ENCODE measurements at places on chromosomes 1 and 21.

DNA sequence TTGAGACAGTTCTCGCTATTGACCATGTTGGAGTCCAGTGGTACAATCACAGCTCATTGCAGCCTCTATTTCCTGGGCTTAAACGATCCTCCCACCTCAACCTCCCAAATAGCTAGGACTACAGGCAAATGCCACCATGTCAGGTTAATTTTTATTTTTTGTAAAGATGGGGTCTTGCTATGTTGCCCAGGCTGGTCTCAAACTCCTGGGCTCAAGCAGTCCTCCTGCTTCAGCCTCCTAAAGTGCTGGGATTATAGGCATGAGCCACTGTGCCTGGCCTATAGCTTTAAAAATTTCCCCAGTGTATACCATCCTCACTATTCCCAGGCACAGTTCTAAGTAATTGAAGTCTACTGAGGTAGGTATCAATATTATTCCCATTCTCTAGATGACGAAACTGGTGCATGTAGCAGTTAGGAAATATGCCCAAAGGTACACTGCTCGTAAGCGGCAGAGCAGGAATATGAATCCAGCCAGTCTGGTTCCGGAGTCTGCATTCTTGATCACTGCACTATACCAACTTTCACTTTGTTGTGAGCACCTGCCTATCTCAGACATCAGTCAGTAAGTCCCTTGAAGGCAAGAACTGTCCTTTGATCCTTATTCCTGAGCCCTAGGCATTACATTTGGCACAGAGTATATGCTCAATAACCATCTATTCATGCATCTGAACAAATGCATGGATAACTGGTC is 11.5 kb upstream of the SRP9 start:
- DNase-seq = no peak

- no peak for DNase-seq
Measured at GRCh38 chr1:53982763-53983104, 35.3 kb downstream of the LDLRAD1 start.

DNA sequence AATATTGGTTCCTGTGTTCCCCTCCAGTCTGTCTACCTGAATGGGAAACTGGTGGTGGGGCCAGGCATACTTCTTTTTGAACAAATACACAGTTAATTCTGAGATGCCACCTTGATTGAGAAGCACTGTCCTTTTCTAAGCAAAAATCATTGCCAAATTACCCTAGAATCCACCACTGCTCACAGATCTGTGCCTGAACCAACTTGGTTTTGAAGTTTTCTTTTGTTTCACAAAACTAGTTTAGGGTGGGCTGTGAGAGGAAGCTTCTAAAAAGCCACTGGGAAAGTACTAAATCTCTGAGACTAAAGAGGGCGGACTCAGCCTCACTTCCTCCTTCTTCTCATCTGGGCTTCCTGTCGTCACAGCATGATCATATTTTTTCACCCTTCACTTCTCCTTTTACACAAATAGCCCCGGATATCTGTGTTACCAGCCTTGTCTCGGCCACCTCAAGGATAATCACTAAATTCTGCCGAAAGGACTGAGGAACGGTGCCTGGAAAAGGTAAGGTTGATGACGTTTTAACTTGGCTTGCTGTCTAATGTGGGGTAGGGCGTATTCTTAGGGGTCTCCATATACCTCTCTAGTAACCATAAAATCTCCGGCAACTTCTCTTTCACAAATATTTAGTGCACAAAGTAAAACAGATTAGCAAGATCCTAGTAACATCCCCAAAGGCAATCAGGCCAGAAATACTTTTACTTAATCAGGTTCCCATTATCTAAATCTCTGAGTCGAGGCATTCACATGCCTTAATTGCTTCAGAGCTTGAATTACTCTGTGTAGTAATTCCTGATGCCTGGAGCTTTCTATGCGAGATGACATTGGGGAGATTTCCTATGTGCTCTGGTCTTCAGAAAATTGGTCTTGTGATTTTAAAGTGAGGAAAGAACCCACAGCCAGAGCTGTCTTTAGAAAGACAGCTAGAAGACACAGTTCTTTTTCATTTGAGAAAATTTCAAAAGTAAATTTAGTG is at the start of gene CD53:
TSS of gene CD53 (plus strand) at position 404 of the 976 bp plus-strand sequence. CDS start 18,261 bp downstream, outside the sequence.
- no peak for DNase-seq

GRCh38 chr1:143735764-143736461 is 235.9 kb downstream of the FAM72C start:
- no peak for DNase-seq

DNA sequence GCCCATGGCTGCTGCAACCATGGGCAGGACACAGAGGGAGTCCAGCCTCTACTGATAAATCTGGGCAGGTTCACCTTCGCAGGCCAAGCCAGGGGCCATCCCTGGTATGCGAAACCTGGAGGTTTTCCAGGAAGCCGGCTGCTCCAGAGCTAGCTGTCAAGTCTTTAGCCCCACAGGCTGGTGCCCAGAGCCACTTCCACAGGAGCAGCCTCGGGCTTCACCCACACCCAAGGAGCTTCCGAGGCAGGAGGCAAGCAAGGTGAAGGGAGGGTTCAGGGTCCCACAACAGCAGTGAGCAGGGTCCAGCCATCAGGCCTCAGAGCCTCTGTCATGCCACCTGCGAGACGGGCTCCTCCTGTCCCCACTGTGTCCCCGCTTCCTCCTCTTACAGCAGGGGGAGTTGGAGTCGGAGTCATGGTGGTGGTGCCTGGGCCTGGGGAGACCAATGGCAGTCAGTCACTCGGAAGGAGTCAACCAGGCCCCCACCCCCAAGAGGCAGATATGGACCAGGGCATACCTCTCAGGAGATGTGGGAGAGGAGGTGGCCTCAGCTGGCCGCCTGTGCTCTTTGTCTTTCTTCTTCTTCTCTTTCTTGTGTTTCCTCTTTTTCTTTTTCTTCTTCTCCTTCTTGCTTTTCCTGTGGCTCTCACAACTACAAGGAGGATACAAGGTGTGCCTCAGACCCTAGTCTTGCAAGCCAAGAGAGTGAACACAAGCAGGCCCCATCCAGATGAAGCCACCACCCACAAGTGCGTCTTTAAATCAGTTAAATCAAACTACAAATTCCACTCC is 2.1 kb downstream of the C1orf35 start:
- DNase-seq = no peak

GRCh38 chr1:19310720-19311502 is 1.0 kb downstream of the AKR7A2 start:
- DNase-seq = no peak

- DNase-seq = no peak
Measured at GRCh38 chr1:69148731-69149130, 419.0 kb upstream of the LRRC7 start.

DNA sequence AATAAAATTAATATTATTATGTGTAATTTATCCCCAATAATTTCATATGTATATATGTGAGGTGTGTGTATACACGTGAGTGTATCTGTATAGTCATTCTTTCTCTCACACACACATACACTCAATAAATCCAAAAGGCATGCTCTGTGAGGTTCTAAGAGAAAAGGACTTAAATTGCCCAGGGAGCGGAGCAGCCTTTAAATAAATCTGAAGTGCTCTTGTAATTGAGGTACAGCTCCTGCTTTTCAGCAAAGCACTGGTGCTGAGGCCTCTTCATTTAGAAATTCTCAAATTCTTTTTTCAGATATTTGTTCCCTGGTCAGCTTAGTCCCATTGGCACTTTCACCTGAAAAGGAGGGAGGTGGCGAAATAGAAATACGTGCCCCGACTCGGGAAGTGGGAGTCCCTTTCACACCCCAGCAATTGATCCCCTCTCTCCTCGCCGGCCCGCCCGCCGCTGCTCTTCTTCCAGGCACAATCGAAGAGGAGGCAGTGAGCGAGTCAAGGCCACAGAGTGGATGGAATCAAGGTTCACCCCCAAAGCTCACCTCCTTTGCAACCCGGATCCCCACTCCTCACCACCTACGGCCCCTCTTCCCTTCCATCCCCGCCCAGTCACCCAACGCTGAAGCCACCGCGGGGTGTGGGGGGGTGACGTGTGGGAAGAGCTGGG is 944 bp downstream of the PLPPR5 start:
- DNase-seq = no peak

DNA sequence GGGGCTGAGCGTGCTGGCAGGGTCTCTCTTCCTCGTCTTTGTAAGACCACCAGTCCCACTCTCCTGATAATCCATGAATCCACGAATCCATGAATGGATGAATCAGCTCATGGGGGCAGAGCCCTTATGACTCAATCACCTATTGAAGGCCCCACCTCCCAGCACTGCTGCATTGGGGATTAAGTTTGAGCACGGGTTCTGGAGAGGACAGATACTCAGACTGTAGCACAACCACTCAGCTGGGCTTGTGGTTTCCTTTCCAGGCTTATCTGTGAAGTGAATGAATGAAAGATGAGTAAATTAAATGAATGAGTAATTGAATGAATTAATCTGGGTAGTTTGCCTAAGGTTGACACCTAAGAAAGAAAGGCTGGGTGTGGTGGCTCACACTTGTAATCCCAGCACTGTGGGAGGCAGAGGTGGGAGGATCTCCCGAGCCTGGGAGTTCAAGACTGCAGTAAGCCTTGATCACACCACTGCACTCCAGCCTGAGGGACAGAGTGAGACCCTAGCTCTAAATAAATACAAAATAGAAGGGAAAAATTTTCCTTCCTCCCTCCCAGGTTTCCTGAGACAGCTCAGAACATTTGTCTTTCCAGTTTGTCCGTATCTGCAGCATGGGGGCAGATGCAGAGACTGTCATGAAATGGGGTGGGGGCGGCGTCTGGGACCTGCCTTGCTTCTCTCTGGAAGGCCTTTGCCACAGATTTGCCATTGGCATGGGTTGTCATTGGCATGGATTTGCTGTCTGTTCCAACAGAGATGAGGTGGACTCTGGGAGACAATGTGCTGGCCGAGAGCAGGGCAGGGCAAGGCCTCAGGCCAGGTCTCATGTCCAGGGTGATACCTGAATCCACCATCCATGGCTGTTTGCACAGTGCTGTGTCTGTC is 187.7 kb upstream of the C1orf174 start:
- DNase-seq = no peak

DNA sequence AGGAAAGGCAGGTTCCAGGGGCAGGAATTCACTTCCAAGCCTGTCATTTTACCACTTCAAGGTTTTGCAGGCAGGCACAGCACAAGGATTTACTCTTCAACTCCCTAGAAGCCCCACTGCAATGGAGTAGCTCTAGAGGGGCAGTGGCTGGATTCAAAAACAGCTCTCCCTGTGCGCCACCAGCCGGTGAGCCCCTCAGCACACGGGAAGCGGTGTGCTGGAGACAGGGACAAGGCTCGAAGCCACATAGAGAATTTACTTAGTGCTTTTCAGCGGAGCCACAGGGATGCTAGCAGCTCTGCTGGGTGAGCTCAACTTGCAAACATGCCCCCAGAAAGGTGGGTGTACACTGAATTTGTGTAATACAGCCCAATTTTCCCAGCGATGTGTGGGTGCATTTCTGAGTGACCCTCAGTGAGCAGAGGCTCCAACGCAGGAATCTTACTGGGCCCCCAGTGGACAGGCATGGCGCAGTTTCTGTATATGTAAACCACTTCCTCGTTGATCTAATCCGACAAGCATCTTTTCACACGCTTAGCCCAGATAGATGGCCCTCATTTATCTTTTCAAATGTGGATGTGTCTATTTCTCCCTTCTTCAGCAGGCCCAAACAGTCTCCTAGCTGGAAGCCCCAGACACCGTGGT is 10.9 kb downstream of the VWA5B1 start:
- DNase-seq = no peak

DNA sequence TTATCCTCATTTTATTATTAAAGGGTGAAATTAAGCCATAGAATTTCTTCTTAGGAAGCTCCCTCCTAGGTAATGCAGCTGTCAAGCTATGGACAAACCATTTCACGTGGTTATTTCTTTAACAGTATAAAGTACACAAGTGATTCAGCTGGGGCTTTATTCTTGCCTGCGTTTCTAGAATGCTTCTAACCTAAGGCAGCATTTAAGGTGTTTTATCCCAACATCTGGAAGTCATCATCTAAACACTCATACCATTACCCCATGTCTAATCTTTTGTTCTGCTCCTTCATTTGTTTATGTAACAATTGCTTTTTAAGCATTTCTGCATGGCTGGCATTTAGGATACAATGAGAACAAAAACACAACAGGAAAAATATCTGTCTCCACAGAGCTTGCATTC is 829.2 kb upstream of the ADAMTS5 start:
- DNase-seq = no peak

GRCh38 chr1:76807543-76808260 is 59.6 kb upstream of the ST6GALNAC5 start:
- DNase-seq = no peak

DNA sequence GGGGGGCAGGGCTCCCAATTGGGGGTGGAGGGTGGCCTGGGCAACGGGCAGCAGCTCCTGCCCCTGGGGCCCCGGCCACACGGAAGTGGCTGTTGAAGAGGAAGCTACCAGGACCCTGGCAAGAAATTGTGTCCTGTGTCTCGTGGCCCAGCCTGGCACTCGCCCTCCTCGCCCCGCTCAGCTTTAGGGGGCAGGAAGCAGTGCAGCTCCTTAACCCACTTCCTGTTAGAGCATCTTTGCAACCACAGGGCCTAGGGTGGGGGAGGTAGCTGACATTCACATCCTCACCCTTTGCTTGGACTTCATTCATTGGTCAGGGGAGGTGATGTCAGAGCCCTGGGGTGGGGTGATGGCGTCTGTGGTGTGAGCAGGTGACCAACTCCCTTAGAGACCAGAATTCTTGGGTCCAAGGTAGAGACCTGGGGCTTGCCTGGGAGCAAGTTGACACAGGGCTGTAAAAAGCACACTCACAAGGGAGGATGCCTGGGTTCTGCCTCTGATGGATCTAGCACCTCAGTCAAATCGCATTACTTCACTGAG is at the start of gene ARHGAP30:
TSS of gene ARHGAP30 (minus strand) at position 161 of the 540 bp plus-strand sequence. CDS start 267 bp downstream, outside the sequence.
- peak; percentile 60 for DNase-seq

DNA sequence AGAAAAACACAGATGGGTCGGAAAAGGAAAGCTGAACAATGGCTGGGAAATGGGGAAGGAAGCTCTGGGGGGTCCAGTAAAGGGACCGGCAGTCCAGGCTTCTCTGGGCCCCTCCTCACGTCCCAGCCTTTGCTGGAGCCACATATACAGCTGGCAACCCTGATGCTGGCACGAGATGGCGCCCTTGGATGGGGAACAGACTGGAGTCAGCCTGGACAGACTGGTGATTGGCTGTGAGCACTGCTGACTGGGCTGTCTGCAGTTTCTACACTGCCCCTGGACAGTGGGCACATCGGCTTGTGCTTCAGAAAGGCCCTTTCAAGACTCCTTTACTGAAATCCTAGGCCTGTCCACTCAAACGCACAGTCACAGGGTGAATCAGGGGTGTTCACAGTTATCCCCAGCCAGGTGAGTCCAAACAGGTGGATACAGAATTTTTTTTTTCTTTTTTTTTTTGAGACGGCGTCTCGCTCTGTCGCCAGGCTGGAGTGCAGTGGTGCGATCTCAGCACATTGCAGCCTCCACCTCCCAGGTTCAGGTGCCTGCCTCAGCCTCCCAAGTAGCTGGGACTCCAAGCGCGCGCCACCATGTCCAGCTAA is 31.1 kb upstream of the ZBTB40 start:
- DNase-seq = peak; percentile 80

Measured in heart right ventricle (tissue), 16 donors.